ENCODE measurements at places on chromosomes 12 and 14. TPM values are rescaled to one million over a fixed set of nuclear protein-coding genes. Genes with fewer than 3 reads are reported as not detected.

Gene ASCL1
- total RNA-seq = not detected

Gene PPP4R4
- 8.5 TPM for total RNA-seq

Gene HVCN1
- 6.4 TPM for total RNA-seq

Gene KRT6C
- not detected for total RNA-seq

Gene CACNA2D4
- total RNA-seq = 1.8 TPM

Gene RAD52
- total RNA-seq = 4.9 TPM

Gene LHX5
- total RNA-seq = not detected

Gene TMCC3
- 0.08 TPM for total RNA-seq

Gene LLPH
- total RNA-seq = 11.3 TPM

Gene RAD51B
- total RNA-seq = 11.9 TPM

Gene STXBP6
- 5.0 TPM for total RNA-seq

Gene SLC38A4
- 0.24 TPM for total RNA-seq

Measured in epithelial cell of alveolus of lung (primary cell).